ENCODE measurements at places on chromosomes 1 and 21.

- DNase-seq = no peak
Measured at GRCh38 chr1:8351693-8352470, 34.0 kb downstream of the SLC45A1 start.

GRCh38 chr1:23062271-23062670 is 43.0 kb downstream of the KDM1A start:
- DNase-seq = peak; percentile 7

DNA sequence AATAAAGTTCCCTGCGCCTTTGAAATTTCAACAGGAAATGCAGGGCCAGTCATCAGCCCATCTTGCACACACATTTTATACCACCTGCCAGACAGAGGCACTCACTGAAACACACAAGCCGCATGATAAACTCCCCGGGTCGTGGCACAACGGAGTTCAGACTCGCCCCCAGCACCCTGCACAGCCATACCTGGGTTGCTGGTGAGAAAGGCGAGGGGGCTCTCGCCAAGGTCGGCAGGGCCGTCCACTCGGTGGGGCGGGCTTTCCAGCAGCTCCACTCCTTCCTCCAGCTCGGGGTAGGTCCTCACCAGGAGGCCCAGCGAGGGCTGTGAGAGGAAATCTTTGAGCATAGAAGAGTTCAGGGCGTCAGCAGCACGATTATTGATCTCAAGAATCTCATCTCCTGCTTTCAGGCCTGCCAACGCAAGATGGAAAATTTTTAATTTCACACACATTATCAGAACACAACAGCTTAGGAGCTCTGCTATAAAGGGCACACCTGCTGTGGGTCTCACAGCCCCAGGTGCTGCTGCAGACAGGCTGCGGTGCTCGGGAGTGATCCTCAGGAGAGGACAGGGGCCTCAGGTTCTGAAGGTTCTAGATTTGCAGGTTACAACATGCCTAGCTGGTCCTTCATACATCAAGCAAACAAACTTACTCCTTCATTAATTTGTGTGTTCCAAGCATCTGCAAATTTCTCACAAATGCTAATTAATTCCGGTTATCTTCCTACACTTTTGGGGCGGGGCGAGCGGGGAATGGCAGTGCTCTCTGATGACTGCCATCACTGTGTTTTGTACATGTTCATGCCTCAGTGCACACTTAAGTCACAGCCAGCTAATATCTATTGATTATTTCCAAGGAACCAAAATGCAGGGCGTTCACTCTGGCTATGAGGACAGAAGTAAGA is 144.2 kb upstream of the KRTAP19-8 start:
- no peak for DNase-seq

DNA sequence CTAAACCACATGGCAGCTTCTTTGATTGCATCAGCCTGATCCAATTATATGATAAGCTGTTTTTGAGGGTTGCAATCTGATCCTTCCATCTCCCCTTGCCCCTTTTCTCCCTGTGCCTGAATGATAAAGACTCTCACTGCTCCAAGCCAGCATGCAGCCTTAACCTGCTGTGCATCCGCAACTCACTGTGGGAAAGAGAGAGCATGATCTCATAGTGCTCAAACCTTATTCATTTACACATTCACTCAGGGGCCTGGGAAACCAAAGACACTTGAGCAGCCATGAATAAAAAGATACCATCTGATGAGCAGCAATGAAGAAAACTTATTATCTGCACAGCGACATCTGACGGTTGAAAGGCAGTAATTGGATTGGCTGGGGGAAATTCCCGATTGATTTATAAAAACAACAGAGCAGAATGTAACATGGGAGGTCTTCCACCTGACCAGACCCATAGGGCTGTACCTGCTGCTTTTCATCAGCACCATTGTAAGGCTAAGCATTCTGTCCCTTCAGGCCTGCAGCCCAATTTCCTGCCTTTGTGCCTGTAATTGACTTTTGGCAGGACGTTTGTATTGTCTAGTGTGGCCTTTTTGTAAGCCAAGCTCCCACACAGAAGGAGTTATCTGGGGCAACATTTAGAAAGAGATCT is 62.5 kb downstream of the KIAA0040 start:
- DNase-seq = peak; percentile 16

- DNase-seq = no peak
Measured at GRCh38 chr1:223824712-223825111, 21.0 kb downstream of the TP53BP2 start.

- DNase-seq = no peak
Measured at GRCh38 chr1:181936269-181936668, 125.2 kb downstream of the ZNF648 start.

GRCh38 chr1:26686795-26687194 is 9.0 kb upstream of the ARID1A start:
- DNase-seq = no peak

DNA sequence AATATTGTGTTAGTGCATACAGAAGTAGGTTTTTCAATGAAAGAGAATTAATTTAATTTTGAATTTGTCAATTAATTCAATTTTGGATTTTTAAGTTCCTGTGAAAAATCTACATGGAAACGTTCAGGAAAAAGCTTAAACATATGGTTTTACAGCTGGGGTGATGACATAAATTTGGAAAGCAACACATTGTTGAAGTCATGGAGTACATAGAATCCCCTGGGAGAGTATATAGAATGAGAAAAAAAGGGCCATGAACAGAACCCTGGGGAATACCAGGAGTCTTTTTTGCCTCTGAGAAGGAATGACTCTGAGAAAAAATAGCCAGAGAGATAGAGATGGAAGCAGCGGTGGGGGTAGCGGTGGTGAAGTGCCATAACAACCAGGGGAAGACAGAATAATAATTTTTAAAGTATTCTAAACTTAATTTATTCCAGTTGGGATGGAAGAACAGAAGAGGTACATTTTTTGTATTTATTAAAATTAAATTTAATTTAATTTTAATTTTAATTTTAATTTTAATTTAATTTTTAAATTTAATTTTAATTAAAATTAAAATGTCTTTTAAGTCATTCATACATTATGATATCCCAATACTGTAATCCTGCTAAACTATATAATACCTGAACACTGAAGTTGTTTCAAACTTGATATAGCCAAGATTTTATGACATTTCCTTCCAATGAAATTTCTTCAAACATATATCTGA is 48.9 kb downstream of the NME7 start:
- no peak for DNase-seq

- DNase-seq = no peak
Measured at GRCh38 chr1:229924639-229925038, 142.4 kb upstream of the GALNT2 start.

GRCh38 chr1:55143684-55144083 is 71.5 kb downstream of the USP24 start:
- DNase-seq = no peak

- DNase-seq = peak; percentile 75
Measured at GRCh38 chr21:42198929-42199867, 19.7 kb upstream of the ABCG1 start.

DNA sequence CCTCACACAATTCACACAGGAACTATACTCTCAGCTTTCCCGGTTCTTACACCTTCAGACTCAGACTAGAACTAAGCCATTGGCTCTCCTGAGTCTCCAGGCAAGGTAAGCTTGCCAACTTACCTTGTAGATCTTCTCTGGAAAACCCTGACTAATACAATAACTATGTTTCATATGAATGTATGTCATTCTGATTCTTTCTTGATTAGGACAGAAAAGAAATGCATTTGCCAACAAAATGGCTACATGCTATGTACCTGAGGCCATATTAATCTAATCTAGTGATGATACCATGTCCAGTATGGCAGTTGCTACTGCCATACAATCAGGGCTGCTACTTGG is 9.8 kb upstream of the ZSWIM5 start:
- DNase-seq = no peak

GRCh38 chr1:41513383-41513735 is 28.9 kb upstream of the EDN2 start:
- no peak for DNase-seq

Data from AG10803 (cell line).